ENCODE measurements at places on chromosomes 2 and 18. TPM values are rescaled to one million over a fixed set of nuclear protein-coding genes. Genes with fewer than 3 reads are reported as not detected.

- H3K36me3 ChIP-seq = no peaks in the 10 kb centered on the region
- H3K4me3 ChIP-seq = no peak overlapping the region
- H3K27me3 ChIP-seq = no peaks in the 10 kb centered on the region
- no peak for DNase-seq
- H3K4me1 ChIP-seq = no peaks in the 10 kb centered on the region
Observed at GRCh38 chr2:160538559-160539355, 45.1 kb upstream of the RBMS1 start.

- peak overlapping the region; percentile 75 for H3K4me3 ChIP-seq
- H3K27me3 ChIP-seq = peaks cover 10% of the 10 kb centered on the region
- H3K27ac ChIP-seq = peak overlapping the region; percentile 46
- DNase-seq = peak; percentile 43
Observed at GRCh38 chr18:61554117-61554776, 221.0 kb downstream of the CDH20 start.

GRCh38 chr18:28961669-28962228 is 784.8 kb upstream of the CDH2 start:
- H3K27me3 ChIP-seq = no peaks in the 10 kb centered on the region
- H3K4me1 ChIP-seq = no peaks in the 10 kb centered on the region
- no peak for DNase-seq
- no peak overlapping the region for H3K27ac ChIP-seq
- H3K36me3 ChIP-seq = no peaks in the 10 kb centered on the region

The CCDC178 gene
- not detected for total RNA-seq

- no peaks in the 10 kb centered on the region for H3K27me3 ChIP-seq
- peaks cover 2% of the 10 kb centered on the region for H3K4me1 ChIP-seq
- no peak overlapping the region for H3K27ac ChIP-seq
- H3K4me3 ChIP-seq = no peak overlapping the region
- peaks cover 4% of the 10 kb centered on the region for H3K36me3 ChIP-seq
Observed at GRCh38 chr2:85551698-85552678, 9.3 kb downstream of the GGCX start.

- peaks cover 2% of the 10 kb centered on the region for H3K27me3 ChIP-seq
- no peak overlapping the region for H3K27ac ChIP-seq
- DNase-seq = no peak
- H3K4me1 ChIP-seq = no peaks in the 10 kb centered on the region
- no peak overlapping the region for H3K4me3 ChIP-seq
Observed at GRCh38 chr18:79047556-79048244, 21.5 kb upstream of the ATP9B start.

DNA sequence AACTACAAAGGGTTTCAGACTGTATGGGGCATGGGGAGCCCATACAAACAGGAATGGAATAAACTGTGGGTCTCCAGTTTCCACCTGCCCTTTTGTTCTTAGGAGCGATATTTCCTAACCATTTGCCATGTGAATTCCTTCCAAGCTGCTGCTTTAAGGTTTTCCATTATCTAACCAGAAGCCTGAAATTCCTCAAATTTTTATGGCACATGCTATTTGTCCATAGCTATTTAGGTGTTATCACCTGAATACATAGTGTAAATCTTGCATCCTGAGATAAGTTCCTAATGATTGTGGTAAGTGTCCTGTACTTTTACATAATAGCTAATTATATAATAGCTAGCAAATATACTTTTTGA is 17.4 kb upstream of the PAIP2B start:
- peaks cover 13% of the 10 kb centered on the region for H3K27me3 ChIP-seq
- no peak overlapping the region for H3K27ac ChIP-seq
- no peaks in the 10 kb centered on the region for H3K36me3 ChIP-seq
- DNase-seq = no peak
- no peak overlapping the region for H3K4me3 ChIP-seq

- no peaks in the 10 kb centered on the region for H3K4me1 ChIP-seq
- peak; percentile 49 for DNase-seq
- H3K36me3 ChIP-seq = no peaks in the 10 kb centered on the region
- H3K4me3 ChIP-seq = peak within 1 kb of the TSS; percentile 55
Observed at GRCh38 chr2:43676322-43677050, at the start of gene C1GALT1C1L. C1GALT1C1L (minus strand) TSS chr2:43676429; CDS start chr2:43676322, 107 bp downstream.

- no peak overlapping the region for H3K27ac ChIP-seq
- H3K36me3 ChIP-seq = no peaks in the 10 kb centered on the region
- peaks cover 16% of the 10 kb centered on the region for H3K27me3 ChIP-seq
- DNase-seq = no peak
- H3K4me1 ChIP-seq = peaks cover 10% of the 10 kb centered on the region
Observed at GRCh38 chr2:144426355-144426754, 93.6 kb downstream of the ZEB2 start.

The IL1A gene
- total RNA-seq = 0.17 TPM

The TYW5 gene
- total RNA-seq = 7.9 TPM

DNA sequence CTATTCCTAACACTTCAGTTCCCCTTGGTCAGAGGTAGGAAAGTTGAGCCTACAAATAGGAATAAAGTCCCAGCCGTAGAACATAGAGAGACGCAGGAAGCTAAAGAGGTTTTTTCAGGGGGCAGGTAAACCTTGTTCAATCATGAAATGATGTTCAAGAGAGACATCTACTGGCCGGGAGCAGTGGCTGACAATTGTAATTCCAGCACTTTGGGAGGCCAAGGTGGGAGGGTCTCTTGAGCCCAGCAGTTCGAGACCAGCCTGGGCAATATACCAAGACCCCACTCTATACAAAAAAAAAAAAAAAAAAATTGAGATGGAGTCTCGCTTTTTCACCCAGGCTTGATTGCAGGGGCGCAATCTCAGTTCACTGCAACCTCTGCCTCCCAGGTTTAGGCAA is 66.7 kb upstream of the DNAJC10 start:
- H3K4me1 ChIP-seq = peaks cover 5% of the 10 kb centered on the region
- no peaks in the 10 kb centered on the region for H3K36me3 ChIP-seq
- no peak overlapping the region for H3K27ac ChIP-seq
- H3K4me3 ChIP-seq = no peak overlapping the region
- no peaks in the 10 kb centered on the region for H3K27me3 ChIP-seq

DNA sequence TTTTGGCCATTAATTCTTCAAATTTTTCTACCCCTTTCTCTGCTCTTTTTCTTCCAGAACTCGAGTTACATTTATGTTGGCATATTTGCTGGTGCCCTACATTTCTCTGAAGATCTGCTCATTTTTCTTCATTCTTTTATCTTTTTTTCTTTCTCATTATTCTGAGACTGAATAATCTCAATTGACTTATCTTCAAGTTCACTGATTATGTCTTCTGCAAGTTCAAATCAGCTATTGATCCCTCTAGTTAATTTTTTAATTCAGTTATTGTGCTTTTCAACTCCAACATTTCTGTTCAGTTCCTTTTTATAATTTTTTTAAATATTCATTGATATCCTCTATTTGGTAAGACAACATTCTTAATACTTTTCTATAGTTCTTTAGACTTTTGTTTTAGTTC is 3.2 kb downstream of the CFAP210 start:
- peaks cover 2% of the 10 kb centered on the region for H3K36me3 ChIP-seq
- H3K27ac ChIP-seq = no peak overlapping the region
- no peak for DNase-seq
- no peak overlapping the region for H3K4me3 ChIP-seq
- H3K4me1 ChIP-seq = peaks cover 11% of the 10 kb centered on the region
- no peaks in the 10 kb centered on the region for H3K27me3 ChIP-seq

GRCh38 chr2:151899156-151899555 is 70.9 kb upstream of the ARL5A start:
- H3K4me1 ChIP-seq = no peaks in the 10 kb centered on the region
- no peak for DNase-seq
- no peak overlapping the region for H3K4me3 ChIP-seq
- no peaks in the 10 kb centered on the region for H3K36me3 ChIP-seq

- H3K4me1 ChIP-seq = peaks cover 15% of the 10 kb centered on the region
- peak overlapping the region; percentile 75 for H3K27ac ChIP-seq
- no peaks in the 10 kb centered on the region for H3K36me3 ChIP-seq
- peak; percentile 62 for DNase-seq
Observed at GRCh38 chr18:35827275-35827902, 145.1 kb upstream of the RMP24 start.

- H3K4me3 ChIP-seq = no peak overlapping the region
- H3K4me1 ChIP-seq = no peaks in the 10 kb centered on the region
- DNase-seq = no peak
- no peaks in the 10 kb centered on the region for H3K36me3 ChIP-seq
- peaks cover 3% of the 10 kb centered on the region for H3K27me3 ChIP-seq
Observed at GRCh38 chr18:24914685-24915084, 437.3 kb downstream of the ZNF521 start.

GRCh38 chr2:4090668-4091630 is 387.6 kb downstream of the DCDC2C start:
- no peak overlapping the region for H3K4me3 ChIP-seq
- H3K27ac ChIP-seq = no peak overlapping the region
- H3K4me1 ChIP-seq = no peaks in the 10 kb centered on the region
- no peak for DNase-seq

The TLK1 gene
- 55.9 TPM for total RNA-seq

GRCh38 chr2:168192839-168193616 is 54.4 kb downstream of the STK39 start:
- peak overlapping the region; percentile 42 for H3K4me3 ChIP-seq
- H3K27me3 ChIP-seq = no peaks in the 10 kb centered on the region
- peaks cover 2% of the 10 kb centered on the region for H3K36me3 ChIP-seq
- peaks cover 75% of the 10 kb centered on the region for H3K4me1 ChIP-seq
- DNase-seq = peak; percentile 68
- H3K27ac ChIP-seq = peak overlapping the region; percentile 83

DNA sequence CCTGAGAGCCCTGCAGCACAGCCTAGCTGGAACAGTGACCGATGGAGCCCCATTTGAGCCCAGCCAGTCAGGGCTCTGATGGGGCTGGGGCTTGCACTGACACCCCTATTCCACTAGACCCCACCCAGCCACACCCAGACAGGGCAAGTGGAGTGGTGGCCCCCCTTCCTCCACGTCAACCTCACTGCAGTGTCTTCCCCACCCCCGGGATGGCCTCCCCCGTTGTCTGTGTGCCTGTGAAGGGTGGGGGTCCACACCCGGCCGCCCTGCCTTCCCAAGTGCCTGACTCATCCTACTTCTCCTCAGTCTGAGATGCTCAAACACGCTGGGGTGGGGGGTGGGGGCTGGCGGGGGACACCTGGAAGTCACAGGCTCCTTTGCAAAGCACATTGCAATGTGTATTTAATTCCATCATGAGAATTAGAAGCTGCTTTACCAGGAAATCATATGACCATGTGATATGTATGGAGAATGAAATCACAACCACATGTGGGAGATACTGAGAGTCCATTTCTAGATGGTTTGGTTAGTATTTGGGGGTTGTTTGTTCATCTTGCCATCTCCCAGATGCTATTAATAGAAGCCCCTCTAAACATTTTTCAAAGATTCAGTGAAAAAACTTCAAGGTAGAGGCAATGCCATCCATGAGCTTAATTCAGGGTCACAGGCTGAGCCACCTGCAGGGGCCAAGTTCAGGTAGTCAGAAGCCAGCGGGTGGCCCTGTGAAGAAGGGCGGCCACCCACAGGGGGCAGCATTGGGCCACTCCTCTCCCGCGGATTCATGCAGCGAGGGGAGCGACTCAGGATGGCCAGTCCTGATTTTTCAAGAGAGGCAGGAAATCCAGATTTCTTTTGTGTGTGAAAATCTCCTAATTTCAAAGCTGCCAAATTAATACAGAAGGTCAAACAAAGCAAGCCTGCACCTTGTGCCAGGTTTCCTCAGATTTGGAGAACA is 22.7 kb upstream of the GMPPA start:
- H3K4me1 ChIP-seq = peaks cover 4% of the 10 kb centered on the region
- peak; percentile 80 for DNase-seq
- H3K4me3 ChIP-seq = no peak overlapping the region
- no peak overlapping the region for H3K27ac ChIP-seq
- H3K27me3 ChIP-seq = peaks cover 2% of the 10 kb centered on the region

The LRP1B gene
- total RNA-seq = not detected

The GALNT14 gene
- total RNA-seq = 1.5 TPM

GRCh38 chr2:240479111-240479501 is 43.6 kb downstream of the GPC1 start:
- H3K4me3 ChIP-seq = no peak overlapping the region
- no peaks in the 10 kb centered on the region for H3K4me1 ChIP-seq
- no peaks in the 10 kb centered on the region for H3K27me3 ChIP-seq
- peaks cover 11% of the 10 kb centered on the region for H3K36me3 ChIP-seq

- H3K27me3 ChIP-seq = peaks cover 1% of the 10 kb centered on the region
- no peaks in the 10 kb centered on the region for H3K4me1 ChIP-seq
- H3K27ac ChIP-seq = no peak overlapping the region
- no peaks in the 10 kb centered on the region for H3K36me3 ChIP-seq
- H3K4me3 ChIP-seq = no peak overlapping the region
Observed at GRCh38 chr2:16890081-16890480, 224.4 kb upstream of the CYRIA start.

DNA sequence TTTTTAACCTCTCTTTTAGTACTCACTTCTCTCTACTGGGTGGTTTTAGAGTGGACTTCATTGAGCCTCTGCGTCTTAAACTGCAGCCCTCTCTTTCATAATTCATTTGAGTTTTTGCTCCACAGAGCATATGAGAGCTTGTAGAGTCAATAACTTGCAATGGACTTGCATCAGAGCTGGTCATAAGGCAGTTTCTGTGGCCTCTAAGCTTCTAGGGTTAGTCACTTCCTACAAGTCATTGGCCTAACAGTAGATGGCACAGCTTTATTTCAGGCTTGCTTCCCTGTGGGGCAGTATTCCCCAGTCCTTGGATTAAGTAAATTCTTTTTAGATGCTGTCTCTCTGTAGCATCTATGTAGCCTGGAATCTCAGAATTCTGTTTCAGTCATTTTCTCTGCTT is 1435.7 kb downstream of the LRP1B start:
- H3K27me3 ChIP-seq = no peaks in the 10 kb centered on the region
- H3K27ac ChIP-seq = no peak overlapping the region
- H3K36me3 ChIP-seq = no peaks in the 10 kb centered on the region
- no peak overlapping the region for H3K4me3 ChIP-seq
- DNase-seq = no peak
- H3K4me1 ChIP-seq = no peaks in the 10 kb centered on the region

DNA sequence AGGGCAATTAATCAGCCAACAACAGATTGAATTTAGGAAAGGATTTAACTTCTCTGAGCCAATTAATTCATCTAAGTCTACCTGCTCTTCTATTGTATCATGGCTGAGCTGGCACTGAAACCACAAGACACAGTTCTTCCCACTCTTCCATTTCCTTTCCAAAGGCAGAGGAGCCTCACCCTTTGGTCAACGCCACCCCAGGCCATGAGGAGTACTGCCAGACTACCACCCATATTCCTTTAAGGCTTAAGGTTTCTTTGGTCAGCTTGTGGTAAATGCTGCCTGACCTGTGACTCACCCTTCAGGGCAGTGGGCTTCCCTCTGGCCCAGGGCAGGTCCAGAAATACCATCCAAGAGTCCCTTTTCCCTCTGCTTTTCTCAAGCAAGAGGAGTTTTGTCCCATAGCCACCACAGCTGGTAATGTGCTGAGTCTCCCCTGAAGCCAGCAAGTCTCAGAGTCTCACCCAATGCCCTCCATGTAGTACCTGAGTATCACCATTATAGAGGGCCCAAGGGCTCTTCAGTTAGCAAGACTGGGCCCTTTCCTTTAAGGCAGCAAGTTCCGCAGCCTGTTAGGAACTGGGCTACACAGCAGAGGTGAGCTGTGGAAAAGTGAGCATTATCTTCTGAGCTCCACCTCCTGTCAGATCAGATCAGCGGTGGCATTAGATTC is 900.5 kb upstream of the CRIM1 start:
- H3K4me3 ChIP-seq = no peak overlapping the region
- DNase-seq = no peak
- H3K4me1 ChIP-seq = no peaks in the 10 kb centered on the region
- H3K27me3 ChIP-seq = no peaks in the 10 kb centered on the region
- no peak overlapping the region for H3K27ac ChIP-seq
- no peaks in the 10 kb centered on the region for H3K36me3 ChIP-seq

The HOXD13 gene
- total RNA-seq = not detected
